Stimulated activated CD4-positive, alpha-beta T cell treated with anti-CD3 and anti-CD28 coated beads, Interleukin-2, amount 100 ng/mL, for 24 hours (primary cell): ENCODE measurements at places on chromosomes 16 and 17.

- DNase-seq, result no peak
Measured at GRCh38 chr16:66600477-66600876, 4.0 kb upstream of the CMTM3 start.

GRCh38 chr17:68790492-68790891, 164.7 kb downstream of the ABCA8 start:
- DNase-seq, result no peak

DNA sequence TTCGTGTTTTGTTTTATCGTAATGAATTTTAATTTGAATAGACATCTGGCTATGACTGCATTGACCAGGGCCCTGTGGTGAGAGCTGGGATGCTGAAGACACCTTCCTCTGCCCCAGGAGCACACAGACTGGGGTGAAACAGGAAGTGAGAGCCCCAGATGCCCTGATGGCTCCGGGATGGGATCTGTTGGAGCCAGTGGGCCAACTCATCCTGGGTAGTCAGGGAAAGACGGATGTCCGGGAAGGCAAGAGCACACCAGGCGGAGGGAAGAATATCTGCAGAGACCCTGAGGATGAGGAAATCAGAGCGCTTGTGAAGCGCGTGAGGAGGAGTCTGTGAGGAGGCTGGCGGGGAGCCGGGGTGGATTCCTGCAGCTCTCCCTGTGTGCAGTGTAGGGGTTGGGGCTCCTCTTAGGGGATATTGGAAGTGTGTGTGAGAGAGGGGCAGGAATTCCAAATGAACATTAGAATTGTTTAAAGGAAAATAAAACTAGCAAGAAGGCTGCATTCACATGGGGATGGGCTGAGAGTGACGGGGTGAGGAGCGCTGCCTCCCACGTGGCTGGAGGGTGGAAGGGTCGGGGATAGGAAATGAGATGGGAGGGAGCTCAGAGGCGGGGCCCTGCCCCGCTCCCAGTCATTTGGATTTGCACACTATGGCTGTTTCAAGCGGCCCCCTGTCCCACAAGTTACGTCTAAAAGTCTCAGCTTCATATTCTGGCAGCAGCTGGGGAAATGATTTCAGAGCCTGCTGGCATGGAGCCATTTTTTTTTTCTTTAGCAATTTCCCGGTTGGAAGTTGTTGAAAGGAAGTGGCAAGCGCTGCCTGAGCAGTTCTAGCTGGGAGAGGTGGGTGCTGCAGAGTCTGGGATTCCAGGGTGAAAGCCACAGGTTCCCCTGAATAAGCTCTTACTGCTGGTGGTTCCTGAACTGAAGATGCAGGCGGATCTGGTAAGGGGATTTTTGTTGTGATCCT, 71.2 kb upstream of the LGALS9 start:
- no peak for DNase-seq

DNA sequence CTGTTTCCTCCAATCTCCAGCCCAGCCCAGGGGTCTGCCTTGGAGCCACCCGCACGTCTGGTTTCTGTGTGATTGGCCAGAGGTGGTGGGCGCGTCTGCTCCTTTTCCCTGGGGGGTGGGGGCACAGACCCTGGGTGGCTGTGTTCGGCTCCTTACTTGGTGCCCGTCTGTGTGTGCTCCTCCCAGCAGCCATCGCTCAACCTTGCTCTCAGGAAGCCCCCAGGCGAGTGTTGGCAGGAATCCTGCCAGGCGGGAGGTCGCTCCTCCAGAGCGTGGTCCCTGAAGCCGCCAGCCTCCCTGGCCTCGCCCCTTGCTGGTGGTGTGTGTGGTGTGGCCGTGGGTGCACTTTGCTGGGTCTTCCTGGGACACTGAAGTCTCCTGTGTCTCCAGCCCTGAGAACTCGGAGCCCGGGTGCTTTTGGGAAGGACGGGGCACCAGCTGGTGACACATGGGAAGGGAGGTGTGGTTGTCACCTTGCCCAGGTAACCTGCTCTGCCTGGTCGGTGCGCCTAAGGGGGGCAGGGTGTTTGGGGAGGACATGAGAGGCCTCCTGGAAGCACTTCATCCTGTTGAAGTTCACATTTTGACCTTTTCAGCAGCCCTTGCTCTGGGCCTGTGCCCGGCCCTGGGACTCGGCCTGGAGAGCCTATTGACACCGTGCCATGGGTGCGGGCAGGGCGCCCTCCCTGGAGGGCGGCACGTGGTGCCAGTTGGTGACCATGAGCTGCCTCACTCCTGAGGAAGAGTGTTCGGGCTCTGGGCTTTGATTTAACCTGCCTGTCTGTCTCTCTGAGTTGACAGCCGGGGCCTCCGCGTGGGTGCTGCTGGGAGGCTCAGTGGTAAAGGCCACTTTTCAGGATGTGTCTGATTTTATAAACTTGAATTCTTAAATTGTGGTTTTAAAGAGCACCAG, 49.0 kb upstream of the ZNF750 start:
- DNase-seq, result no peak

- no peak for DNase-seq
Measured at GRCh38 chr17:39194089-39194984, 3.1 kb downstream of the CACNB1 start.

GRCh38 chr17:948284-948852, 31.2 kb downstream of the NXN start:
- DNase-seq, result no peak

- no peak for DNase-seq
Measured at GRCh38 chr17:57597531-57598453, 147.3 kb downstream of the CCDC182 start.
